CD4-positive, alpha-beta T cell treated with Interleukin-4 for 4 hours (primary cell): ENCODE measurements at places on chromosomes 2 and 18.

DNA sequence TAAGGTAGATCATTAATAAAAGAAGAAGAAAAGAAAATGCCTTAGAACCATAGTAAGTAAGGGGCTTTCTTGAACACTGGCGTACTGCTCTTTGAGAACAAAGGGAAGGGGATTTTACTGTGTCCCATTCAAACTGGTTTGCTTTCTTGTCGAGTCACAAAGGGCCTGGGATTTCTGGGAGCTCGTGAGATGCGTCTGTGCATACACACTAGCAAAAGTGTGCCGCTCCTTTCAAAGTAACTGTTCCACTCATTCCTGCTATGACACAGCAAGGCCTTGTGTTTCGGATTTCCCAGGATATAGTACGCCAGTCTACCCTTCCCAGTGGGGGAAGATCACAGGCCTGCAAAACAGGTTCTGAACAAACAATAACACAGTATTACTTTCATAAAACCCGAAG is 93.0 kb downstream of the KCTD18 start:
- DNase-seq = no peak

GRCh38 chr2:129801575-129801974 is 177.9 kb upstream of the RAB6C start:
- no peak for DNase-seq

DNA sequence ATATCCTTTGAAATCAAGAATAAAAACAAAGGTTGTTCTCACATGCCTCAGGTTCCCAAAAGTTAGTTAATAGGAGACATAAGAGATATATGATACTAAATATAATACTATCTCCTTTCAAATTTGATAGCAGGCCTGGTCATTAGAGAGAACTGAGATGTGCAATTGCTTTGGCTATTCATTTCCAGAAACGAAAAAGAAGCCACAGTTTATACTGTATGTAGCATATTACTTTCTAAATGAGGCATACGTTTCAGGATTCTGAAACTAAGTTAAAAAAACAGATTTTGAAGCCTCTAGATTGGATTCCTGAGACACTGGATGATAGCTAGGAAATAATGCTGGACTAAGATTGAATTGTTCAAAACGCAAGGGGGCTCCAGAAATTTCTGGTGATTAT is 7.1 kb downstream of the PPP1R1C start:
- no peak for DNase-seq

DNA sequence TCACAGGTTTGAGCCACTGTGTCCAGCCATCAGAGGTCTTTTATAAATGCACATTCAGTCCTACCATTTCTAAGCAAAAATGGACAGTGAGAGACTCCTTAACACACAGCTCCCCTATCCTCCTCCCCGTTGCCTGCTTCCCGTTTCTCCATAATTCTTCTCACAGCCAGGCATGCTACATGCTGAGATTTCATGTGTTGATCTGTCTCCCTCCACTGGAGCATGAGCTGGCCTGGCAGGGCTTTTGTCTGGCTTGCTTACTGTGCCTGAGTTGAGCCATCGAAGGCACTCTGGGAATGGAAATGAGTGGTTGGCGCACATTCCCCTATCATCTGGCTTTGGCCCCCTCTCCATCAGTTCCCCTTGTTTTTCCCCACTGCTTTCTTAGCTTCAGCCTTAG is 413.5 kb downstream of the PTPRM start:
- no peak for DNase-seq

DNA sequence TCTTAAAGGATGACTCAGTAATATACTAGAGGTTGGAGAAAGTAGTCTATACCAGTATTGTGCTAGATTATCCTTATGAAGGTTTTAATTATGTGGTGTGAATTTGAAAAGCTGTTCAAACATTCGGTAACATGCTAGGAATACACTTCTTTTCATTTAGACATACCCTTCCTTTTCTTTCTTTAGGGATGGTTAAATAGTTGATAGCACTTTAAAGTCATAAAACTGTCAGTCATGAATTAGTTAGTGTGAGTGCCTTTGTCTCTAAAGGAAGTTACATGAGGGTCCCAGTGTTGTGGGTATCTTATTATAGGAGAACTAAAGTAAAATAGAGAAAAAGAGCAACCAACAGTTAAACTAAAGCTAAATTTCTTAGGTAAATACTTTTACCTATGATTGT is 149.3 kb downstream of the CSRNP3 start:
- no peak for DNase-seq

GRCh38 chr2:39080152-39080551 is 40.7 kb downstream of the SOS1 start:
- no peak for DNase-seq

GRCh38 chr2:217513258-217513657 is 489.5 kb downstream of the TNS1 start:
- no peak for DNase-seq

DNA sequence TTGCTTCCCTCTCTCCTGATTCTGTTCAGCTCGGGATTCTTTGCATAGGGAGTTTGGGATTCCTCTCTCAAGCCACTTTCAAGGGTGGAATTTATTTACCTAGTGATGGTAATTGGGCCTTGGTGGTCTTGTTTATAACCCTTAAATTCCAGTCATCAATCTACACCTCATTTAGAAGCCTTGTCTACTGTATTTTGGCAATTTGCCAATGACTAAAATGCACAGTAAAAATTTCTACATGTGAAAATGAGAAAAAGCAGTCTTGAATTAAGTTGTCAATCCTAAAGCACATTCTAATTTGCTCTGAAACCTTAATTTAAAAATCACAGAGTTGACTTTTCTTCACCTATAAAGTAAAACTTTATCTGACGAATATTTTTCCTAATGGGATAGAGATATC is 749.2 kb upstream of the CRIM1 start:
- no peak for DNase-seq
